ENCODE measurements at places on chromosomes 5 and 9.

DNA sequence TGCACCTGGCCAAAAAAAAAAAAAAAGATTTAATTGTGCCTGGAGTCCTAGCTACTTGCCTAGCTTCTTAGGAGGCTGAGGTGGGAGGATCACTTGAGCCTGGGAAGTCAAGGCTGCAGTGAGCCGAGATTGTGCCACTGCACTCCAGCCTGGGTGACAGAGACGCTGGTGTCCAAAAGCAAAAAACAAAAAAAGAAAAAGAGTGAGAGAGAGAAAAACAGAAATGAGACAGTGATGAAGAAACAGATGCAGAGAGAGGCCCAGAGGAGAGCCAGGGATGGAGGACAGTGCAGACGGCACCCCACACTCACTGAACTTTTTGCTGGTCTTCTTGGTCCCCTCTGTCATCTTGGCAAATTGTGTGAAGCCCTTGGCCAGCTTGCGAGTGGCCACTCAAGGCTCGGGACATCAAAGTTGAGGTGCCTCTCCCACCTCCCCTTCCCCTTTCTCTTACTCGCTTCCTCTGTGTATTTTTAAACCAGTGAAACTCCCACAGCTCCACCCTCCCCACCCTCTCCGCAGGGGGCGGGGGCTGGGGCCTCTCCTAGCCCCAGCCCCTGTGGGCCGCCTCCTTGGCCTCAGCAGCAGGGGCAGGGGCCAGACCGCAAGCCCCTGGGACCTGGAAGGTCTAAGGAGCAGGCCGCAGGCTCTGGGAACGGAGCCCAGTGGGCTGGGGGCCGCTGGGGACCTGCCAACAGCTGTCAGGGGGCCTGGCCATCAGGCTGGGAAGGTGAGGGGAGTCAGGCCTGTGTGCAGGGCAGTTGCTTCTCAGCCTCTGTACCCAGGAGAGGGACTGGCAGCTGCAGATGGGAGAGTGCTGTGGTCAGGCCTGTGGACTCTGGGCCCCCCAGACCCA, at the start of gene SH2D3C:
Gene SH2D3C, minus strand, starts transcription at position 387 of the 856 bp plus-strand sequence. Its CDS starts 39 bp downstream, at position 348.
- no peak for DNase-seq

- DNase-seq: no peak
These were observed 98.2 kb upstream of the GRHPR start for GRCh38 chr9:37324261-37324683.

GRCh38 chr5:154868702-154869101, 10.3 kb downstream of the CNOT8 start:
- no peak for DNase-seq

- DNase-seq: no peak
These were observed 16.5 kb downstream of the AQP3 start for GRCh38 chr9:33430942-33431341.

GRCh38 chr9:35179347-35180280, 17.8 kb downstream of the UNC13B start:
- no peak for DNase-seq

DNA sequence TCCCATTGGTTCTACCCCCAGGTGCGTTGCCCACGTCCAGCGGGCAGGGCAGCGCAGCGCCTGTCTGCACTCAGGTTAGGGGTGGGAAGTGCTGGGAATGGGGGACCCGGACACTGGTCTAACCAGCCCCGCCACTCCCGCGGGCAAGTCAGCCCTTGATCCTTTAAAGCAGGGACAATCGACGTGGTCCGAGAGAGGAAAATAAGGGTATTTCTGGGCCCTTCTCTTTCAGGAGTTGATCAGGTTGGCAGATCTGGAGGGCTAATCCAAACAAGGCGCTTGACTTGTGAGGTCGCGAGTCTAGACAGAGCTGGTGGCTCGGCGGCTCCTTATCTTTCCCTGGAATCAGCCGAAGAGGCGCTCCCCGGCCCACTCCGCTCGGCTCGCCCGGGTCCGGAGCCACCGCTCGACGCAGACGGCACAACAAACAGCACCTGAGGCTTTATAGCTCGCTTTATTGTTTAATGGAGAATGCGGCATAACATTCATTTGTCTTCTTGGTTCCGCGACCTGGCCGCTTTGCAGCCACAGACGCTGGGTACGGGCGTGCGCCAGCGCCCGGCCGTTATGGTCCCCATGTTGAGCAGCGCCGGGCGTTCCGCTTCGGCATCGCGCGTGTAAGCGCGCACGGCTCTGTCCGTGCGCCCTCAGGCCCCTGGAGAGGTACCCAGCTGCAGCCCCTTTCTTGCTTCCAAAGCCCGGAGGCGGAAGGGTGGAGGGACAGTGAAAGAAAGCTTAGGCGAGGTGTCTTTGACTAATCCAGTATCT, 15.8 kb downstream of the ISL1 start:
- DNase-seq: no peak

GRCh38 chr9:21810388-21810787, 8.0 kb downstream of the MTAP start:
- no peak for DNase-seq

DNA sequence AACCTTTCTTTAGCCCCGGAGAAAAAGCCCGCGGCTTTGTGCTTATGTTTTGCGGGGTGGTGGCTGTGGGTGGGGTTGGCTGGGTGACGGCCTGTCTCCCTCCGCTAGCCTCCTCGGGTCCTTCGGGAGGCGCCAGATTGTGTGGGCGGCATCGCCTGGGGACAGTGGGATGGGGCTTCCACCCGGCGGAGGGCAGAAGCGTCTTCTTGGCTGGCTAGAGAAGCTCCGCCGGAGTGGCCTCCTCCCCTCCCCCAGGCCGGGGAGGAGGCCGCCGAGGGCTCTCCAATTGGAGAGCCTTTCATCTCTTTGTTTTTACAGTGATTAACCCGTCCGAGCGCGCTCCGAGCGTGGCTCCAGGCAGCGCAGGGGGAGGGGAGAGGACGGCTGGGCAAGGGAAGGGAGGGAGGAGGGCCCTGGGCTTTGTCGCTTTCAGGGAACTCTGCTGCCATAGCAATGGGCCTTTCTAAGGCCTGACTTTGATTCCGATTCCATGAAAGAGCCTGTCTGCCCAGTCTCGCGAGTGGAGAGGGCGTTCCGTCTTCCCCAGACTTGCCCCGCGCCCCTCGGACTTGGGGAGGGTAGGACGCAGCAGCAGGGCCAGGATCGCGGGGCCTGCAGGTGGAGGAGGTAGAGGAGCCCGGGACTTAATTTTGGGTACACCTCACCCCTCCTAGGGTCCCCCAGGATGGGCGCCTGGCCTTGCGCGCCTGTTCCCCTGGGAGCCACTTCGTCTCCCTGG, 36.7 kb upstream of the TIFAB start:
- DNase-seq: no peak

DNA sequence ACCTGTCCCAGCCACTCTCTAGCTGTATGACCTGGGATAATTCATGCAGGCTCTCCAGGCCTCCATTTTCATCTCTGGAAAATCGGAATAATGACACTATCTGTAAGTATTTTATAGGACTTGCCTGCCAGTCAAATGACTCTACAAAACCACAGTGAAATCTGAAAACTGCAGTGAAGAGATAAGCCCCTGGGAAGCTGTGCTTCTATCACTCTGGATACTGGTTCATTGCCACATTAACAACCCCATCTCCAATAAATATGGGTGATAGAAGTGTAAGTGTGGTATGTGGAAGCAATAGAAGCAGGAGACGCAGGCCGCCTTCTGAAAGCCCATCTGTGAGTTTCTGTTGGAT, 31.8 kb downstream of the WHRN start:
- DNase-seq: no peak

- DNase-seq: no peak
These were observed 128.1 kb downstream of the ACTL7B start for GRCh38 chr9:108727580-108728111.

Measured in stimulated activated CD4-positive, alpha-beta T cell treated with anti-CD3 and anti-CD28 coated beads, Interleukin-15, amount 100 ng/mL, for 1 hour (primary cell).